ENCODE measurements at places on chromosomes 13 and 19.

- DNase-seq, result no peak
Measured at GRCh38 chr13:93751117-93751516, 524.5 kb downstream of the GPC6 start.

- peak; percentile 36 for DNase-seq
Measured at GRCh38 chr19:4557144-4557970, 2.1 kb downstream of the SEMA6B start.

DNA sequence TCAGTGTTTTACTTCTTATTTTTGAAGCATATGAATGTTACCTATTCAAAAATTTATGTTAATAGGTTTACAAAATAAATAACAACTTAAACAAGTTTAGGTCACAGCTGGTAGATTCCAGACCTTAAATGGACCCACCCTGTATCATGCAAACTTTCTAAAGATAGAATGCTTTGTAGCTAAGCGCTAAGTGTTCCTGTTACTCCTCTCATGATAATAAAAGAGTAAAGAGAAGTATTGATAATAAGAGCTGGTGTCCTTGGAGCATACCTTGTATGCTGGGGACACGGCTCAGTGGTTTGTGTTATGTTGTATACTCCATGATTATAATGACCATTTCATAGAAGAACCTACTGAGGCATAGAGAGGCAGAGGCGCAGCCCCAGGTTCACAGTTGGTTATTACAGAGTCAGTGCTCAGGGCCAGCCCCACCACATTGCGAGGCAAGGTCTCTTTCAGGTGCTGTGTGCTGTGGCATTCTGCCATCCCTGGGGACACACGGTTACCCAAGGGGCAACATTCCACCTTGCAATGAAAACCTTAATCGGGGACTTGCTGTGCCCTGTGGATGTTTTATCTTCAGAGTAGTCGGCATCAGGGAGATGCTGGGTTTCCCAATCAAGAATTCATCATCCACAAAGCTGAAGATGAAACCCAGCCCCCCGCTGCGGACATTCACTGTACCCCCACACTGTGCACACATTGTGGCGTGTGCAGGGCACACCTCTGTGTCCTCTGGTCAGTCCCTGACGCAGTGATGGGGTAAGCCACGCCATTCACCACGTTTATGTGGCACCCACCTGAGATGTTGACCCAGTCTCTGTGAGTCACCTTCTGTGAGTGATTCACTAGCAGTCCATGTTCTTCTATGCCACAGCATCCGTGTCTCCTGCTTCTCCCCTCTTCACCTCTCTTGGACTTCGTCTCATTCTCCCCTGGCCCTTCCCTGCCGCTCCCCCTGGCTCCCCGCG lies 186.7 kb downstream of the COL4A1 start:
- DNase-seq, result no peak

DNA sequence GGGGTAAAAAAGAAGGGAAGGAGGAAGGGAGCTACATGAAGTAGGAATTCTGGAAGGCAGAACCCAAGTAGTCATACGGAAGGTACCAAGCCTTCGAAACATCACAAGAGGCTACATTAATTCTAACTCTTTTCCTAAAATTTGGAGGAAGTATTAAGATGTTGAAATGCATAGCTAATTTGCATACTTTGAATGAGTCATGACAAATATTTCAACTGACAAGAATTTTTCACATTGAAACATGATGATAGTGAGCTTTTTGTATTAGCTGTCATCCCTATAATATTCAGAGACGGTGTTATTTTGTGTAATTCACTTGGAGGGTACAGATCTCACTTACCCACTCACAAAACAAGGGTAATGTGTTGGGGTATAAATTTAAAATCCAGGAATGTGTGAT lies 9.1 kb upstream of the ACOD1 start:
- no peak for DNase-seq

DNA sequence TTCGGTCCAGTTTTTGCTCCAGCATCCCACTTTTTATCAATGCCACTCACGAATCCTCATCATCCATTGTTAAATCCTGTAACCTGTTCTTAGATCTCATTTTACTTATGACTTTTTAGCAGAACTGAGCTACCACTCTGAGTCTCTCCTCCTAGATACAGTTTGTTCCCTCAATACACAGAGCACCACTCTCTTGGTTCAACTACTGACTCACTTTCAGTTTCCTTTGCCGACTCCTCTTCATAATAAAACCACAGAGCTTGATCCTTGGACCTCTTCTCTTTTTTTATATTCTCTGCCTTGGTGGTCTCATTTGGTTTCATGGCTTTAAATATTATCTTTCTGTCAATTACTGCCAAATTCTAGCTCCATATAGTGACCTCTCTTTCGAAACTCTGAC lies 150.3 kb downstream of the SLITRK5 start:
- DNase-seq, result no peak

- no peak for DNase-seq
Measured at GRCh38 chr19:14837391-14837790, 2.4 kb upstream of the OR7A5 start.

DNA sequence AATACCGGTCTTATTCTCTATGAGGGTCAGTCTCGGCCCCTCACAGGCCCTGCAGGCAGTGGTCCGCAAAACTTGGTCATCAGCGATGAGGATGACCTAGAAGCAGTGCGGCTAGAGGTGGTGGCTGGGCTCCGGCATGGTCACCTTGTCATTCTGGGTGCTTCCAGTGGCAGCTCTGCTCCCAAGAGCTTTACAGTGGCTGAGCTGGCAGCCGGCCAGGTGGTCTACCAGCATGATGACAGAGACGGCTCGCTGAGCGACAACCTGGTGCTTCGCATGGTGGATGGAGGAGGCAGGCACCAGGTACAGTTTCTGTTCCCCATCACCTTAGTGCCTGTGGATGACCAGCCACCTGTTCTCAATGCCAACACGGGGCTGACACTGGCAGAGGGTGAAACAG lies 1.8 kb downstream of the FREM2 start:
- no peak for DNase-seq

GRCh38 chr19:53012006-53012405 lies 1.7 kb upstream of the ERVV-1 start:
- DNase-seq, result no peak

- DNase-seq, result no peak
Measured at GRCh38 chr13:48653472-48653939, at the start of gene CYSLTR2. Gene CYSLTR2 (plus strand): TSS chr13:48653929. CDS start chr13:48706818, 52,889 bp downstream.

GRCh38 chr19:5447700-5448311 lies 7.4 kb upstream of the ZNRF4 start:
- DNase-seq, result no peak

- no peak for DNase-seq
Measured at GRCh38 chr13:79338343-79338742, 67.7 kb downstream of the RBM26 start.

GRCh38 chr13:50071379-50071778 lies 56.1 kb downstream of the KCNRG start:
- no peak for DNase-seq

DNA sequence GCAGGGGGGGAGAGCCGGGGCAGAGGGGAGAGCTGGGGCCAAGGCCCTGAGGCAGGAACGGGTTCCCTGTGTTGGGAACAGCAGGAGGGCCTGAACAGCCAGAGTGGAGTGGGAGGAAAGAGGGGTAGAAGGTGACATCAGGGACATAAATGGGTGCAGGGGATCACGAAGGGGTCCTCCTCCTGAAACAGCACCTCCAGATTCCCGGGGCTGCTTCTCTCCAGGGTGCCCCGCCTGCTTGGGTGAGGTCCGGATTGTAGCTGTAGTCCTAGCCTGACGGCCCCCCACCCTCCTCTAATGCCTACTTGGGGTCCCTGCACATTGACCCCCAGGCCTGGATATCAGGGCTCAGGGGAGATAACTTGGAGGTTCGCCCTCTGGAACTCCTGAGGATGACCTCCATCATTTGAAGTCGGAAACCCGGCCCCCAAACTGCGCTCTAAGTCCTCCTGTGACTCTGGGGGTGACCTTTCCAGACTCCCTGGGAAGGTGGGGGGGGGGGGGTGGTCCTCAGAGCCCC lies 473 bp upstream of the SCN1B start:
- no peak for DNase-seq

DNA sequence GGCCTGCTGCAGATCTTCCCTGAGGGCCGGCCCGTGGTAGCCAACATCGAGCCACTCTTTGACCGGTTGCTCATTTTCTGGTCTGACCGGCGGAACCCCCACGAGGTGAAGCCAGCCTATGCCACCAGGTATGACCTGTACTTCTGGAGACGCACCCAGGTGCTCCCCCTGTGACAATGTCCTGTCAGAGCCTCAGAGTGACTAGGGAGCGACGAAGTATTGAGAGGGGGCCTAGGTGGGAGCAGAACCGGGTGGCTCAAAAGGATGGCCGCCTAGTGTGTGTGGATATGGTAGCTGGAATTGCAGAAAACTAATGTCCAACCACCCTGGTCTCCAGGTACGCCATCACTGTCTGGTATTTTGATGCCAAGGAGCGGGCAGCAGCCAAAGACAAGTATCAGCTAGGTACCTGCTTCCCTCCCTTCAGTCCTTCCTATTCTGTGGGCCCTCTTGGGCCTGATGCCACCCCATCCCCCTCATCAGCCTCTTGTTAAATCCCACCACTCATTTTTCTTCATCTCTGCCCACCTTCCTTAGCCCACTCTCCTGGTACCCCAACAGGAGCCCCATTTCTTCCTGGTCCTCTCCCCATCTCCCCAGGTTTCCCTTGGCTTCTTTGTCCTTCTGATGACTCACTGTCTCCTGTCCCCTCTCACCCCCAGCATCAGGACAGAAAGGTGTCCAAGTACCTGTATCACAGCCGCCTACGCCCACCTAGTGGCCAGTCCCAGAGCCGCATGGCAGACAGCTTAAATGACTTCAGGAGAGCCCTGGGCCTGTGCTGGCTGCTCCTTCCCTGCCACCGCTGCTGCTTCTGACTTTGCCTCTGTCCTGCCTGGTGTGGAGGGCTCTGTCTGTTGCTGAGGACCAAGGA lies 8.4 kb downstream of the EGLN2 start:
- no peak for DNase-seq

- no peak for DNase-seq
Measured at GRCh38 chr13:37288057-37288720, 182.7 kb upstream of the CSNK1A1L start.

DNA sequence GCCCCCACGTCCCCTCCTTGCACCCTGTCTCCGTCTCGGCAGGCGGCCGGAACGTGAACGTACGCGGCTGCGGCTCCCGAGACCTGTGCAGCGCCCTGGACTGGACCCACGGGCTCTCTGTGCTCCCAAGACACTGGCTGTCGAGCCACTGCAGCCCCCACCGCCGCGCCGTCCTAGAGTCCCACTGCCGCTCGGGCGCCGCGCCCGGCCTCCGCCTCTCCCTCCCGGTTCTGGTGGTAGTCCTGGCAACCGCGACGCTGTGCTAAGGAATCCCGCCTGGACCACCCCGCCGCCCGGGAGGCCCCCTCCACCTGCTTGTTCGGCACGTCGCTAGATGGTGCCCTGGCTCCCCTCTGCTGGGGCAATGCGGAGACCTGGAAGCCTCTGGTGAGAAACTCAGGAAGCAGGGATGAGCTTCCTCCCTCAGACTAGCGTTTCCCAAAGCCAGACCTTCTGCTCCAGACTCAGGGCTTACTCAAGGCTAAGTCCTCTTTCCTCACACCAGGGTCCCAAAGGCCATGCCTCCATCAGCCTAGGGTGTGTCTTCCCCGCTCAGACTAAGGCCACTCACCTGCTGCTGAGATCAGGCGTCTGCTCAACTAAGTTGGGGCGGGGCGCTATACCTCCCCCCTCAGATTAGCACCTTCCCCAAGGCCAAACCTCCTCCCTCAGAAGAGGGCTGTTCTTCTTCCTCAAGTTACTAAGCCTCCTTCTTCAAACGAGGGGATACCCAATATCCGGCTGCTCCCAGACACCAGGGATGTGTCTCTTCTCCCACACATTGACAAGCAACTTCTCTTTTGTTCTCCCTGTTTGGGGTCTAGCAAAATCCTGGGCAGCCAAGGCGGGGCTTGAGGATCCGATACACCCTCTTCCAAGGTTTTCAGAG lies 16.1 kb upstream of the IRGC start:
- DNase-seq, result peak; percentile 74

- DNase-seq, result peak; percentile 90
Measured at GRCh38 chr19:43526884-43527859, at the start of gene ETHE1. Gene ETHE1 (minus strand): TSS chr19:43527201. CDS start chr19:43527177, 24 bp downstream.

DNA sequence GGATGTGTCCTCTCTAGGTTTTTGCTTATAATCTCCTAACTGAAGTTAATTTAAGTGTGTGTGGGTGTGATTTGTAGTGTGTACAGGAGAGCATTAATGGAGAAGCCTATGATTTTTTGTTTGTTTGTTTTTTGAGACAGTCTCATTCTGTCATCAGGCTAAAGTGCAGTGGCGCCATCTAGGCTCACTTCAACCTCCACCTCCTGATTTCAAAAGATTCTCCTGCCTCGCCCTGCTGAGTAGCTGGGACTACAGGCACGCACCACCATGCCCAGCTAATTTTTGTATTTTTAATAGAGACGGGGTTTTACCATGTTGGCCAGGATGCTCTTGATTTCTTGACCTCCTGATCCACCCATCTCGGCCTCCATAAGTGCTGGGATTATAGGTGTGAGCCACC lies 20.6 kb downstream of the ZNF701 start:
- no peak for DNase-seq
